LNCaP clone FGC (cell line): ENCODE measurements at places on chromosomes 5 and 9.

GRCh38 chr5:119301906-119302305 lies 53.9 kb upstream of the TNFAIP8 start:
- DNase-seq, result no peak

DNA sequence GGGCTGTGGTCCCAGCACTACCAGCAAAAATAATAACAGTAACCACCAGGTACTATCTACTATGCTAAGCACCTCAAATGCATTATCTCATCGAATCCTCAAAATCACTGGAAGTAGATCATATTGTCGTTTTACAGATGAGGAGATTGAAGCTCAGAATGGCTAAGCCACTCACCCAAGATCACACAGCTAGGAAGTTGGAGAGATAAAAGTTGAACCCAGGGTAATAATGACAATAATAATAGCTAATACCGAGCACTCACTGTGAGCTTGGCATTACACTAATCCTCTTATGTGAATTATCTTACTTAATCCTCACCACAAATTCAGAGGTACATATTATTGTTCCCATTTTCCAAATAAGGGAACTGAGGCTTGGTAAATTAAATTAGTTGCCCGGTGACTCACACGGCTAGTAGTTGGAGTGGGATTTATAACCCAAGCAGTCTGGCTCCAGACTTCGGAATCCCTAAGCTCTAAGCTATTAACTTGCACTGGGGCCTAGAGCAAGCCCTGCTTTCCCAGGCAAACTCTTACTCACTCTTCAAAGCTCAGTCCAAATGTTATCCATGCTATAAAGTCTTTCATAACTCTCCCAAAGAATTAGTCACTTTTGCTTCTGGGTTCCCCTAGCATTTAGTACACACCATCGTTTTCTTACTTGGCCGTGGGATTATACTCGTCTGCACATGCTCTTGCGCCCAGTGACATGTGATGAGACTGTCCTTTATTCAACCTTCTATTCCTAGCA lies 3.8 kb downstream of the ARSI start:
- no peak for DNase-seq

GRCh38 chr9:106478312-106478711 lies 384.7 kb upstream of the ZNF462 start:
- DNase-seq, result no peak

GRCh38 chr5:2433086-2433485 lies 318.4 kb downstream of the IRX2 start:
- no peak for DNase-seq

- DNase-seq, result no peak
These were observed 11.1 kb upstream of the PSMB7 start for GRCh38 chr9:124426361-124426760.

GRCh38 chr5:176545737-176546509 lies 3.2 kb upstream of the CDHR2 start:
- DNase-seq, result no peak

DNA sequence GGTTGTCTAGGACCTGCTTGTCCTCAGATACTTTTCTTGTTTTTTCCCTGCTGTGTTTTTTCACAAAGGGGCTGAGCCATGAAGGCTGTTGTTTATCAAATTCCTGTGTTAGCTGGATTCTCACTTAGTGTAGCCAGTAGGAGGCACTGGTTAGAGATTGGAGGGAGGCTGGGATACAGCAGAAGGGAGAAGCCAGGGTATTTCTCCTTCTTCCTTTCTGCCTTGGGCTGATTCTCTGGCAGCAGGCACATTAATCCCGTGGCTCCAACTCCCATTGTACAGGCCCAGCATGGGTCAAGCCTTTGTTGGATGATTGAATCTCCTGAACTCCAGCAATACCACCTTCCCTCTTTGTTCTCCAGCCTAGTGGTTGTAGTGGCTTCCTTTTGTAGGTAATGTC lies 46.4 kb upstream of the FAM170A start:
- DNase-seq, result no peak

DNA sequence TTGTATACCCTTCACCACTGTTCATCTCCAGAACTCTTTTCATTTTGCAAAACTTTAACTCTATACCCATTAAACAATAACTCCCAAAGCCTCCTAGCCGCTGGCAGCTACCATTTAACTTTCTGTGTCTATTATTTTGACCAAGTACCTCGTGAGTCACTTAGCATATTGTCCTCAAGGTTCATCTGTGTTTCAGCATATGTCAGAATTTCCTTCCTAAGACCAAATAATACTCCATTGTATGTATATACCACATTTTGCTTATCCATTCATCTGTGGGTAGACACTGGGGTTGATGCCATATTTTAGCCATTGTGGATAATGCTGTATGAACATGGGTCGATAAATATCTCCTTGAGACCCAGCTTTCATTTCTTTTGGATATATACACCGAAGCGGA lies 17.4 kb downstream of the ERBIN start:
- DNase-seq, result no peak

GRCh38 chr9:77647267-77648233 lies 572 bp downstream of the GNA14 start:
- DNase-seq, result no peak

- no peak for DNase-seq
These were observed 1.8 kb upstream of the ACTL7B start for GRCh38 chr9:108857572-108857971.

GRCh38 chr9:129919277-129919676 lies 84.0 kb downstream of the USP20 start:
- no peak for DNase-seq

DNA sequence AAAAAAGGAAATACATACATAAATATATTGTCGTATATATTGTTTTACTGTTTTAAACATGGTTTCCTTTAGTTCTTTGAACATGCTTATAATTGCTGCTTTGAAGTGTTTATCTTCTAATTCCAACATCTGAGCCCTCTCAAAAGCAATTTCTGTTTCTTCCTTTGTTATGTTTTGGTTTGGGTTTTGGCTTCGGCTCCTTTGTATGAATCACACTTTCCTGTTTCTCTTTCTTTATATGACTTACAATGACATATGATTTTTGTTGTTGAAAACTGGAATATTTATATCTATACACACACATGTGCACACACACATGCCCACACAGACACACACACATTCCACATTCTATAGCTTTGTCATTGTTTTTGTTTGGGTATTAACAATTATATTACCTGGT lies 1206.7 kb downstream of the CDH12 start:
- no peak for DNase-seq

DNA sequence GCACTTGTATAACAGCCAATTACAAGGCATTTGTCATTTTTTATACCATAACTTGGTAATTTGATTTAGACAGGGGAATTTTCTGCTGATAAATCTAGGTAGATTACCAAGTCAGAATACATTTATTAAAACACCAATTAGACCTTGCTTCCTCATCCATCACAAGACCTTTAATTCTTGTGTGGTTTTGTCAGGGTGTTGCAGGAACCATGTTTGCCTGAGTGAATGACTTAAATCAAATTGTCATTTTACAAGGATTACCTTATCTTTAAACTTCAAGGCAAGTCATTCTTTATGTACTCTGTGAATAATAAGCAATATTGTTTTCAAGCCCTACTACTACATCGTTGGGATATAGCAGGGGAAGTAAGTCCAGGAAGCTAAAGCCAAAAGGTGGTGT lies 257.7 kb downstream of the KCTD16 start:
- no peak for DNase-seq

DNA sequence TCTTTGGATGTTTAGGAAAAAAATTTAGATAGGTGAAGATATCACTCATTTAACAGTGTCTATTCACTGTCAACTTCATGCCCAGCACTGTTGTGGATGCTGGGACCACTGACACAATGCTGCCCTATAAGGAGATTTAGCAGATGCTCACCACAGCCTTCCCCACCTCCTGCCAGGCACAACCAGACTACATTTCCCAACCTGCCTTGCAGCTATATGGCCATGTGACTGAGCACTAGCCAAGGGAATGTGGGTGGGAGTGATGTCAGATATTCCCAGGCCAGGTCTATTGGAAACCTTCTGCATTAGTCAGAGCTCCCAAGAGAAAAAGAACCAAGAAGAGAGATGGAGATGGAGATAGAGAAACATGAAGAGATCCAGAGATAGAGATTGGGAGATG lies 302.6 kb upstream of the TAS2R1 start:
- no peak for DNase-seq

GRCh38 chr9:130908878-130909355 lies 12.3 kb upstream of the QRFP start:
- no peak for DNase-seq

DNA sequence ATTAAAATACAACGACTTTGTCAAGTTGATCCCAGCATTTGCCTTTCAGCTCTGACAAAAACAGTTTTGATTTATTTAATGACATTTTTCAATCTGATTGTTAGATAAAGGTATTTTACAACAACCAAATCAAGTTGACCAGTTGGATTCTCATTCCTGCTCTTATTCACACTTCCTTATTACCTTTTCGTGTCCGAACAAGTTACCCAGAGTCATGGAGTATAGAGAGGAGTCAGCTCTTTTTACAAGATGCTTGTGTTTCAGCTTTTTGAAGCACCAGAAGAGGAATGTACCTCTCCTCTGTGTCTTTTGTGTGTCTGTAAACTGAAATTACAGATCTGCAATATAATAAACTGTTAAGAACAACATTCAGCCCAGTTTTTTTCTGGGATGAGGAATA lies 151.3 kb upstream of the TMEM161B start:
- no peak for DNase-seq

DNA sequence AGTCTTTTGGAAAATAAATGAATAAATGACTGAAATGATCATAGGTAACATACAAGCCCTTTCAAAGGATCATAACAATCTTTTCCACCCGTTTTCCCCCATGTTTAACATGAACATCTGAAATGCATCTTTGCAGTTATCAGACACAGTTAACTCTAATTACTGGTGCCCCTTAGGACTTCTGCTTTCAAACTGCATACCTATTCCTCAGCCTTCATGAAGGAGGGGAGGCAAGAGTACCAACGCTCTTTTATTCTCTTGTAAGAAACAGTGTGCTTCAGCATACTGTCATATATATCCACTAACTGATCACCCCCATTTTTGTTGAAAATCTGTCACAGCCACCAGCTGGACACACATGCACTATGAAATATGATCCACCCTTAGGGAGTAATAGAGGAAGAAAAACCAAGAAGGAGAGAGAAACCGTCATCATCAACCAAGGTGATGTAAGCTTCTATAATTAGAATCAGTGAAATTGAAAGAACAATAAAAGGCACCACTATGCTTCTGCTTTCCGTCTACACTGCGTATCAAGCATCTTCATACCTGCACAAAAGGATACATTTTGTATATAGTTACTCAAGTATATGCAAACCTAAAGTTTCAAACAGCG lies 98.7 kb downstream of the RAPGEF6 start:
- DNase-seq, result no peak

- DNase-seq, result no peak
These were observed 159.4 kb downstream of the RASEF start for GRCh38 chr9:82903503-82903902.

DNA sequence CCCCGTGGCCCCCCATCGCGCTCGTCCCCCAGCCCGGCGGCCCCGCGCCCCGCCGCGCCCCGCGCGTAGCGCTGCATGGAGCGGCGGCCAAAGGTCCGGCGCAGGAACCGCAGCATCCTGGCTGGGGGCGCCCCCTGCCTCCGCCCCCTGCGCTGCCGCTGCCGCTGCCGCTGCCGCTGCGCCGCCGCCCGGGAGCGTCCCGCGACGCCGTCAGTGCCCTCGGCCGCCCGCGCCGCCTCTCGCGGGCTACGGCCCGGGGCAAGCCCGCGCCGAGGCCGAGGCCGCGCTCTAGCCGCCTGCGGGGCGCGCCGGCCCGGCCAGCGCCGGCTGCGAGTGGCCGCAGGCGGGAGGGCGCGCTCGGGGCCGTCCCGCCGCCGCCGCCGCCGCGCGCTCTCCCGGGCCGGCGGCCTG lies 523 bp downstream of the EPB41L4B start:
- DNase-seq, result no peak

- no peak for DNase-seq
These were observed 733 bp downstream of the ANGPTL2 start for GRCh38 chr9:127121628-127122175.

DNA sequence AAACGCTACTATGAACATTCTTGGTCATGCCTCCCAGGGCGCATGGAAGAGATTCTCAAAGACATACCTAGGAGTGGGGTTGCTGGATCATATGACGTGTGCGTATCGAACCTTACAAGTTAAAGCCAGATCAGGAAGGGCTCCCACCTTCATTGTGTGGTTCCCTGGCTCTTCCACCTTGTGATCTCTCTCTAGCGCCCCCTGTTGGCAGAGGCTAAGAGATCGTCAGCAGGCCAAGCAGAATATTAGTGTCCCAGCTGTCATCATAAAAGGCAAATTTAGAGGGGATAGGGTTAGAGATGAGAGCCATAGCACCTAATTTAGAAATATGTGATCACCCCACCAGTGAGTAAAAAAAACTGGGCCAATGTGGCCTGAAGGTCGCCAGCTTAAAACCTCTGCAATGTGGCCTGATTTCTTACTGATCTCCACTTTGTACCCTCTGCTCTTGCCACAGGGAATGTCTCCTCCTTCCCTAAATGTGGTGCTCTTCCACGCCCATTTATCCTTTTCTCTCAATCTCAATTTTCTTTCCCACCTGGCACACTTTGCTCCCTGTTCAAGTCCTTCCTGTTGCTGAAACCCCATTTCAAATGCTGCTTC lies 91.7 kb upstream of the SHB start:
- no peak for DNase-seq

DNA sequence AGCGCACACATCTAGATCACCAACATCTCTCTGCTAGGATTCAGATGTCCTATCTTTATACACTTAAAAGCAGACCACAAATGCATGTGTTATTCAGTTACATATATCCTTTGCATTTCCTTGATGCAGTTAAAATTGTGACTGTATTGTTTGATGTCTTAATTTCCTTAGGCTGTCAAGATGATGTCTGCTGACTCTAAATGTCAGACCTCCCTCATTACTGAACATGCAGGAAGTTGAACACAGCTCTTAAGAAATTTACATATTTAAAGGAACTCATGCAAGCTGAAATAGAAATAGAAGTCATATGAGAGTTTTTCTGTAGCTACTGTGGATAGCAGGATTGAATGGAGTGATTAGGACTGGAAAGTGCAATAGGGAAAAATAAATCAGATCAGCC lies 336.5 kb upstream of the SEMA6A start:
- no peak for DNase-seq

DNA sequence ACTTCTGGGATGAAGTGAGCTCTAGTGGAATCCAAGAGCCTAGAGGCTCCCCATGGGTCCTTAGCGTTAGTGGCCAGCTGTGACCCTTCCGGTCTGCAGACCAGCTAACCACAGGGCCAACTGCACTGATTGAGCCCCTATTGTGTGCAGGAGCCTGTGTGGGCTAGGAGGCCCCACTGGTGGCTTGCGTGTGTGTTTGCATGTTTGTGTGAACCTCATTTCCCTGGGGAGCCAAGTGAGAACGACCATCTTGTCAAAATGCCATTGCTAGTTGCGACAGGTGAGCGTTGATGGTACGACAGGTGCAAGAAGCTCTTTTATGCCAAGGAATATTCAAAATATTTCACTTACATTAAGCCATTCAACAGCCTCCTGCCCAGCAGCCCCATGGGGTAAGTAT lies 44.1 kb upstream of the ANKRD33B start:
- DNase-seq, result no peak

DNA sequence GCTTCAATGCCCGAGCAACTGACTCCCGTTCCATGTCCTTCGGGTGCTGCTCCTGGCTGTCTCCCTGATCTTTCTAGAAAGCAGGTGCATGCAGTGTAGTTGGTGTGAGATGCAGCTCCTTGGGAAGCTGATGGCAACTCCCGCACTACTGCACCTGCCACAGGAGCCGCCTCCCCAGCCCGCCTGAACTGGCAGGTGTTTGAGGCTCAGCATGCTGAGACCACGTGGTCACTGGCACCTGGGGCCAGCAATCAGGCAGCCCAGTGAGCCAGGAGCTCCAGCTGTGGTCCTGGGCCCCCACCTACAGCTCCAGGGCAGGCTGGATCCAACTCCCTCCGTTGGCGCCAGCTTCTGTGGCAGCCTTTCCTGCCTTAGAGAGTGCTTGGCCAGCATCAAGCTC lies 111.5 kb downstream of the ICE1 start:
- DNase-seq, result no peak
